ENCODE measurements at places on chromosomes 7 and 10. TPM values are rescaled to one million over a fixed set of nuclear protein-coding genes. Genes with fewer than 3 reads are reported as not detected.
A peak's percentile ranks its signal among the peaks of the same experiment; 100 is the strongest.

GRCh38 chr7:68433462-68434070 is 1164.7 kb upstream of the AUTS2 start:
- no peak for DNase-seq

DNA sequence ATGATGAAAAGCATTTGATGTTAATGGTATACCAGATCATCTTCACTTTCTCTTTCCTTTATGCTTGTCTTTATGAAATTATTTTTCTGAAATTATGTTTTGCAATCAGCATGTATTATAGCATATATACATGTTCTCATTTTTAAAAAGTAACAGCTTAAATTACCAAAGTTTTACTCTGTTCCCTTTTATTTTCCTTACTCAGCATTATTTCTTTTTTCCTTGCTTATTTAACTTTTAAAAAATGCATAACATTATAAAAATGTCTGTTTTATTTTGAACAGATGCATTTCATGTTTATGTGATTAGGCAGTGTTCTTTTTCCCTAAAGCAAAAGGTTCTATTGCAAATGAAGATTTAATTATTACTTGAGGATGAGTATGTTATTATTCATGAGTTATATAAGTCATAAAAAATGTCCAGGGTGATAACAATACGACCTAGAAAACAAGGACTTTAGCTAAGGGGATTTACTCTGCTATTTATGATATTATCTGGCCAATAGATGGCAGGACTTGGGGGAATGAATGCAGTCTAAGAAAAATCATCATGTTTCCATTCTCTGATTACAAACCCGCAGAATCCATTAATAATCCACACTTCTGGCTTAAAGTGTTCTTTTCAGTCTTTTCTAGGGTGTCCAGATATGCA is 38.5 kb downstream of the CABCOCO1 start:
- DNase-seq, result no peak

DNA sequence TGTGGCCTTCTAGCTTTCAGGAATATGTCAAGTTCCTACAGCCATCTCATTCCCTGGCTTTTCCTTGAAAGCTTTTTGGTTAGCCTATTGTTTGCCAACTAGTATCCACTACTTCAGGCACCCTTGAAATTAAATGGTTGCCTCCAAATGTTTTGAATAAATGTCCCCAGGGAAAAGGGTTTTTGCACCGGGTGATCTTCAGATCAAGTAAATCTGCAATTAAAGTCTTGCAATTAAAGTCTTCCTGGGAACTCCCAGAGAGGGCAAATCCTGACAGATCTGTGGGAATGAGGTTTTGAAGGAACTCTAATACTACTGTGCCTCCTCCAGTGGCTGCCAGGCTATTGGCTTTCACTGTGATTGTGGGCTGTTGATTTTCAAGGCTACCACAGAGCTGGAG is 17.7 kb upstream of the ZNRF2 start:
- DNase-seq, result no peak

DNA sequence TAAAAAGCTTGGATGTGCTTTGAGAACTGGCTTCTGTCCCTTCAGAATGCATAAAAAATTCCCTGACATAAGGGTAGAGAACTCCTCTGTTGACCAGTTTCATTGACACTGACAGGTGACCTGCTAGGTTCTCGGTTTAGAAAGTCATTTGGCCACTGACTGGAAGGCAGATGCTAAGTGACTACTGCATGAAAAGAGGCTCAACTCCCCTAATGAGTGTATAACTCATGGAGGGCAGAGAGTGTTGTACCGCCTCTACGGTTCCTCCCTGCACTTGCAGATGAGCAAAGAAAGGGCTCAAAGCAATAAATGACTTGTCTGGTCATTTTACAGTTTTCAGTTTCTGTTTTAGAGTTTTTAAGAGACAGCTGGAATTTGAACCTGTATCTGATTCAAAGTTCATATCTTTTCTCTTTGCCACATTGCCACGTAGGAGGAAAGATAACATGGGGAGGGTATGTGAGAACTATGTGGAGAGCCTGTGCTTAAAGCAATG is 2.9 kb upstream of the FGL2 start:
- no peak for DNase-seq

DNA sequence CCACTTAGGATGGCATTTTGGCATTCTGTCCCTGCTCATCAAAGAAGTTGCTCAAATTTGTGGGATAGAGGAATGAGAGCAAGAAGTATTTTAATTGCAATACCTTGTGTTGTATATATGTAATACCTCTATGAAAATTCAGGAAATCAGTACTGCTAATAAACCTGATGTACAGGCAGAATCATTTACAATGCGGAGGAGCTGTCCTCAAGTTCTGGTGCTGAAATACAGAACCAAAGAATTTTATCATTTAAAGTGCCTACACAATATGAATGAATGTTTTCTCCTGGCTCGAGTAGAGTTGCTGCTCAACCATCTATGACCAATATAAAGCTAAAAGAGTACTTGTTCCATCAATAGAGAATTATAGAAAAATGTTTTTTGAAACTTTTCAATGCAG is 305.8 kb downstream of the PLXNA4 start:
- DNase-seq, result no peak

- peak; percentile 65 for DNase-seq
Observed at GRCh38 chr10:48697091-48697490, 12.4 kb downstream of the WDFY4 start.

DNA sequence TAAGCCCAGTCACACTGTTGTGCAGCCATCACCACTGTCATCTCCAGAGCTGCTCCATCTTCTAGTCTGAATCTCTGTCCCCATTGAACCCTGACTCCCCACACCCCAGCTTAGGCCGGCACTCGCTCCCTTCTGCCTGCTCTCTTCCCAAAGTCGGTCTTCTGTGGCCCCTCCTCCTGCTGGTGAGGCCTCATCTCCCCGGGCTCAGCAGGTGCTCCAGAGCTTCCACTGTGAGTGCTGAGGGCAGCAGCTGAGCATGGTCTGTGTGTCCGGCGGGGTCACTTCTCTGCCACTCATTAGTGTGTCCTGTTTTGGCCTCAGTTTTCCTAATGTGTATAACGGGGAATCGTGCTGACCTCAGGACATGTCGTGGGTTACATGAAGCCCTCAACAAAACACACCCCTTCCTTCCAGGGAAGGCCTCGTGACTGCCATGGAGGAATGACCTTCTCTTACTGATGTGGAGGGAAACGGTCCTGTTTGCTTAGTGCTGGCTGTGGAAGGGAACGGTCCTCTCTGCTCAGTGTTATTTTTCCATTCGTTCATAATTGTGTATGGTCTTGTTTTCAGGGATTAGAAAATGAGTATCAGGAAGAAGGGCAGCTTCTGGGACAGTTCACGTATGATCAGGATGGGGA is 4.3 kb upstream of the GET4 start:
- DNase-seq, result no peak

Gene CNTNAP2
- 0.42 TPM for total RNA-seq

DNA sequence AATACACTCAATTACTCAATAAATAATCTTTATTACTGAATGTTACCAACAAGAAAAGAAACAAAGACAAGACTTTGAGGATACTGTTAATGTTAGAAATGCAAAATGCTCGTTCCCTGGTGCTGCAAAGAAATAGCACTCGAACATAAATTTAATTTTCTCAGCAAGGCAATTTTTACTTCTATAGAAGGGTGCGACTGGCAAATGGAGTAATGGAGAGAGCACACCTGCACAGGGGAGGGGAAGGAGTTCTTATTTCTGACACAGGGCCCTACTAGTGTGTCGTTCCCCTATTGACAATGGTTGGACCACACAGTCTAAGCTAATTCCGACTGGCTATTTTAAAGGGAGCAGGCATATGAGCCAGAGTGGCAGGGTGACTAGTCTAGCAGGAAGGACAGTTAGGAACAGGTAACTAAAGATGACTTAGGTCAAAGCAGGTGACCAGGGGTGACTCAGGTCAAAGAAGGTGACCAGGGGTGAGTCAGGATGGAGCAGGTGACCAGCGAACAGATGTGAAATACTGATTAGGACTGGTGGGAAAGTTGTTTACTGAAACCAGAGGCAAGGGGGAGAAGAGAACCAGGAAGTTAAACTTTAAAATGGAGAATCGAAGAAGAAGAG is 119.1 kb downstream of the RNF32 start:
- no peak for DNase-seq

DNA sequence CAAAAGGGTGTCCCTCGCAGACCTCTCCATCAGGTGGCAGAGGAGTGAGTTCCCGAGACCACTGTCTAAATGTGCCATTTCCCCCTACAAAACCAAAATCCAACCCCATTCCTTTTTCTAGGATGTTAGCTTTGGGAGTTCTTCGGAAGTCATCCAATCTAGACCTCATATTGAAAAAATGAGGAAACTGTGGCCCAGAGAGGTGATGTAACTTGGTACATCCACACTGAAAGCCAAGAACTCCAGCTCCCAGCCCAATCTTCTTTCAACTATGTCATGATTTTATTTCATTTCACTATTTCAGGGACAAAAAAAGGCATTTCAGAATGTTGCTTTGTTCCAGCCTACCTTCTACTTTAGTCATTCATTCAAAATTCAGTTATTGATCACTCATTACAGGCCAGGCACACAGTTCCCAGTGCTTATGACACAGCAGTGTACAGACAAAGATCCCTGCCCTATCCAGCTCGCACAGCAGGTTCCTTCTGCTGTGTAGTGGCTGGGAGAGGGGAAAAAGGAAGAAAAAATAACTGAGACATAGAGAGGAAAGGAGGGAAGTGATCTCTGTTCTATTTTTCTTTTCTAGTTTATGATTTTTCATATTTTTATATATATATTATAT is 35.8 kb downstream of the SCRN1 start:
- no peak for DNase-seq

DNA sequence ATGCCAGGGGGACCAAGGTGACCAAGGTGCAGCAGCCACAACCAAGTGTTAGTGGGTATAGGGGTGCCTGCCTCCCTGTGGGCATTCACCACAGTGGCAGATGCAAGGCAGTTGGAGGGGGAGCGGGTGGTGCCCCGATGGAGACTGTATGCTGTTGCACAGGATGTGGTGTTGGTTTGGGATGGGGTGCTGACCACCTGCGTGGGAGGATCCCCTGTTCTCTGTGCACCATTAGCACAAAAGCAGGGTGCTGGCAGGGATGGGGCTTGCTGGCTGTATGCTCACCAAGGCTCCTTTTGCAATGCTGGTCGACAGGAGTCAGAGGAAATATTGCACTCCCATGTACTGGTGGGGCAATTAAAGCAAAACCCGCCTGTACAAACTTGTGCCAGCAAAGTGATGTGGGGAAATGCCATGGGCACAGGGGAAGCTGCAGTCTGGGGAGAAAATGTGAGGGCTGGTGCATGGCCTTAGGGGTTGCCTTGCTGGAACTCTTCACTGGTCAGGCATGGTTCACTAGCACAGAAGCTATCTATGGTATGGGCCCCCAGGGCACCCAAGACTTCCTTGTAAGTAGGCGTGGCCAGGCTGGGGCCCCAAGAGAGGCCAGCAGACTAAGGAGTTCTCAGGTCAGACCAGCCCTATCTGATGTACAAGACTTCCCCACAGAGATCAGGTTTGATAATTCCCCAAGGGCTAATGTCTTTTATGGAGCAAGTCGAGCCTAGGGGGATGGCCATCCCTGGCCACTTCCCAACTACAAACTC is 51.9 kb upstream of the GNAT3 start:
- DNase-seq, result no peak

GRCh38 chr7:105010504-105011130 is 3.4 kb upstream of the KMT2E start:
- DNase-seq, result no peak

Gene TCAF2
- total RNA-seq, result 6.3 TPM

GRCh38 chr7:155469-155900 is 36.9 kb upstream of the FAM20C start:
- DNase-seq, result no peak
